ENCODE measurements at places on chromosomes 11 and 22. TPM values are rescaled to one million over a fixed set of nuclear protein-coding genes. Genes with fewer than 3 reads are reported as not detected.

The KBTBD3 gene
- total RNA-seq = 6.6 TPM

DNA sequence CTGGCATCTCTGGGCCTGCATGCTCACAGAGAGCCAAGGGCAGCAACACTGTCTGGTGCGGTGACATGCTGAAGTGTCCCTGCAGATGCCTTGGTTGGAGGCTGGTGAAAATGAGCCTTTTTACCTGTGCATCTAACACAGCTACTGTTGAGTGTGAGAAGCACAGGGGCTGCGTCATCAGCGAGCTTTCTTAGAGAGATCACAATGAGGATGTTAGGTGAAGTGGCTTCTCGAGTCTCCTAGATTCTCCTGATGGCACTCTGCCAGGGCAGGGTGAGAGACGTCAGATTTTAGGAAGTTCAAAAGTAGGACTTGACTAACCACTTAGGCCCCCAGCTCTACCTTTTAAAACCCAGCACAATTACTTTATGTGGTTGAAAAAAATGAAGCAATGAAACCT lies 3.6 kb upstream of the SLC15A3 start:
- H3K36me3 ChIP-seq = no peaks in the 10 kb centered on the region
- no peak overlapping the region for H3K27ac ChIP-seq

- H3K36me3 ChIP-seq = peaks cover 53% of the 10 kb centered on the region
- no peak overlapping the region for H3K27ac ChIP-seq
- no peaks in the 10 kb centered on the region for H3K27me3 ChIP-seq
These were observed 80.5 kb upstream of the ADSL start for GRCh38 chr22:40265783-40266182.

DNA sequence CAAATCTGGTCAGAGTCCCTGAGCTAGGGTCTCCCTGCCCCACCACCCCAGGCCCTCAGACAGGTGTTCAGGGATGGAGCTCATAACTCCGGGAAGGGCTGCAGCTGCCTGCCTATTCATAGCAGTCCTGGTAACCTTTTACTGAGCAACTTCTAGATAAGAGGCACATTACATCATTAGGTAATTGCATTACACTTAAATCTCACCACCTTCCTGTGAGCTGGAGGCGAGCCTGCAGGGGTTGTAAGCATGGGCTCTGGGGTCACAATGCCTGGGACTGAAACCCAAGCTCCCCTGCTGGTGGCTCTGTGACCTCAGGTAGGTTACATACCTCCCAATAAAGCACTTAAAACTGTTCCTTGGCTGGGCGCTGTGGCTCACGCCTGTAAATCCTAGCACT lies 22.5 kb downstream of the TP53I11 start:
- H3K36me3 ChIP-seq = peaks cover 49% of the 10 kb centered on the region
- ATAC-seq = no peak
- H3K27ac ChIP-seq = no peak overlapping the region

DNA sequence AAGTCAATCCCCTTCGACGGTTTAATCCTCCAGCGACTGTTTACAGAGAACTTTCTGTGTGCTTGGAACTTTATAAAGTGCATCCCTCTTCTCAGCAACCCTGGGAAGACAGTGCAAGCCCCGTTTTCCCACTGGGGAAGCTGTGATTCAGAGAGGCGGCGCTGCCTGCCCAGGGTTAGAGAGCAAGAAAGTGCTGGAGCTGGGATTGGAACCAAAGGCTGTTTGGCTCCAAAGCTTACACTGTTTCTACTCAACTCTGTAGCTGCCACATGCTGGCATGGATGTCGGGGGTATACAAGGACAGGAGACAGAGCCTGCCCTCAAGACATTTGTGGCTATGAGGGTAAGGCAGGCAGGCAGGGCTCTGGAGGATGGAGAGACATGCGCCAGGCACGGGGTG lies 13.0 kb downstream of the FBLN1 start:
- H3K4me3 ChIP-seq = no peak overlapping the region
- ATAC-seq = no peak
- H3K27ac ChIP-seq = peak overlapping the region; percentile 68
- no peaks in the 10 kb centered on the region for H3K4me1 ChIP-seq

DNA sequence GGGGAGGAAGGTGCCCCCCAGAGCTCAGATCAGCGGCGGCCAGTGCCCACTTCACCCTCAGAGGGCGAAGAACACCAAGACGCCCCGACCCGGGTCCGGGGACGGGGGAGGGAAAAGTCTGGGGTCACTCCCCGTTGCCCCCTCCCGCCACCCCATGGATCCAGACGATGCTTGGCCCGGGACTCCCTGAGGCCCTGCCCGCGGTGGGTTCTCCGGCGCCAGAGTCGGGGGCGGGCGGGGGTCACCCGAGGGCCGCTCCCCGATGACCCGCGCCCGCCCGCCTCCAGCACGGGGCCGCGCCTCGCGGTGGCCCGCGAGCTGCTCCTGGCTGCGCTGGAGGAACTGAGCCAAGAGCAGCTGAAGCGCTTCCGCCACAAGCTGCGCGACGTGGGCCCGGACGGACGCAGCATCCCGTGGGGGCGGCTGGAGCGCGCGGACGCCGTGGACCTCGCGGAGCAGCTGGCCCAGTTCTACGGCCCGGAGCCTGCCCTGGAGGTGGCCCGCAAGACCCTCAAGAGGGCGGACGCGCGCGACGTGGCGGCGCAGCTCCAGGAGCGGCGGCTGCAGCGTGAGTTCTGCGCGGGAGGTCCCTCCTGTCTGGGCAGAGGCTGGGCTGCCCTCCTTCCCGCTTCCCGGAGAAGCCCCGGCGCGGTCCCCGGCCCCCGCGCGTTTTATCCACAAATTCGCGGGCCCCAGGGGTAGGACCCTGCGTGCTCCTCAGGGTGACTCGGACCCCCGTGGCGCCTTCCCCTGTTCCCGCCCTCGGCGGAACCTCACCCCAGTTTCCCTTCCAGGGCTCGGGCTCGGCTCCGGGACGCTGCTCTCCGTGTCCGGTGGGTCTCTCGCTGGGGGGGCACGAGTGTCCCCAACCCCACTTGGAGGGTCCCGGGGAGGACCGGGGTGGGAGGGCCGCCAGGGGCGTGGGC lies 1.1 kb downstream of the NLRP6 start:
- ATAC-seq = no peak
- no peaks in the 10 kb centered on the region for H3K36me3 ChIP-seq
- H3K27ac ChIP-seq = no peak overlapping the region
- peaks cover 73% of the 10 kb centered on the region for H3K27me3 ChIP-seq
- H3K4me3 ChIP-seq = peak overlapping the region; percentile 36

DNA sequence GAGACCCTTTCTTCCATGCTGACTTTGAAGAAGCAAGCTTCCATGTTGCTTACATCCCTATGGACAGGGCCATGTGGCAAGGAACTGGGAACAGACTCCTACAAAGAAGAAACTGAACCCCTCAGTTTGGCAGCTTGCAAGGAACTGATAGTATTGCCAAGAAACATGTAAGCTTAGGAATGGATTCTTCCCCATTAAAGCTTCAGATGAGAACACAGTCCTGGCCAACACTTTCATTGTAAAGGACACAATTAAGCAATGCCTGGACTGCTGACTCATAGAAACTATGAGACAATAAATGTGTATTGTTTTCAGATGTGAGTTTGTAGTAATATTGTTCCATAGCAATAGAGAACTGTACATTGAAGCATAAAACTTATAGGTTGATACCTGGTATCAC lies 82.4 kb downstream of the AASDHPPT start:
- H3K4me1 ChIP-seq = peaks cover 7% of the 10 kb centered on the region
- no peak overlapping the region for H3K4me3 ChIP-seq
- ATAC-seq = no peak
- H3K27ac ChIP-seq = no peak overlapping the region
- H3K27me3 ChIP-seq = no peaks in the 10 kb centered on the region

Data from gastroesophageal sphincter (tissue), 4 donors.